Stimulated activated CD4-positive, alpha-beta T cell treated with anti-CD3 and anti-CD28 coated beads, Interleukin-1b, Interleukin-23, amount 100 ng/mL, for 1 hour (primary cell): ENCODE measurements at places on chromosomes 5 and 9.

GRCh38 chr9:94140791-94141790 is 56.8 kb downstream of the PTPDC1 start:
- no peak for DNase-seq

GRCh38 chr5:155485386-155485785 is 471.8 kb downstream of the KIF4B start:
- no peak for DNase-seq

- no peak for DNase-seq
Measured at GRCh38 chr9:127739614-127740330, 4.7 kb upstream of the TOR2A start.

DNA sequence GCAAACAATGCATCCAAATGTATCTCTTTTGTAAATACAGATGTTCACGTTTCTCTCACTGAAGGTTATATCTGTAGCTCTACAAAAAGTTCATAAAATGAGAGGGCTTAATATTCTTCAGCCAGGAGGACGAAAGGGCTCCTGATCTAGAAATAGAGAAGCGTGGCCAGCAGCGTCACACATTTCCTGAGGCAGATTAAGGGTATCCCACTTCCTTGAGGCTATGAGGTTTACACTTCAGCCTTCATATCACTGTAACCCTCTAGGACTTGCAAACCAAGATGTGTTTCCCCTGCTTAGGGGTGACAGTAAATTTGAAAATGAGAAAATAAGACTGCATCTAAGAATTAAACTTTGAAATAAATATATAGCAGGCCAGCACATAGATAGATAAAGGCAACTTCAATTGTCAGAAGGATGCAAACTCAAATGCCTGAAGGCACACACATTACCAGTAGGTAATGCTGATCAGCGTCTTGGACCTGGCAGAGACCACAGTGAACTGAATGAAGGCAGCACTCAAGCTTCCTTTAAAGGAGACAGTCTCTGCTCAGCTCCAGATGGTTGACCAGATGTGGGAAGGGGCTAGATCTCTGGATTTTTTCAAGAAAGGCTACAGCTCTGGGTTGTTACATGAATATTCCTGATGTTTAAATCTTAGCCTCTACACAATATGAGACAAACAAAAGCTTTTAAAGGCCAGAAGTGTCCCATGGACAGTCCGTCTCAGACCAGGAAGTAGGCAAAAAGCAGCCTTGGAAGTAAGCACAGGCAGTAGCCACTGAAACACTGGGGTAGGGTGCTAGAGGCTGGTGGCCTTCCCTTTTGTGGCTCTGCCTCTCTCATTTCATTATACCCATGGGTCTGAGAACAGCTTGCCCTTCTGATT is 197.7 kb downstream of the MCTP1 start:
- DNase-seq = no peak

DNA sequence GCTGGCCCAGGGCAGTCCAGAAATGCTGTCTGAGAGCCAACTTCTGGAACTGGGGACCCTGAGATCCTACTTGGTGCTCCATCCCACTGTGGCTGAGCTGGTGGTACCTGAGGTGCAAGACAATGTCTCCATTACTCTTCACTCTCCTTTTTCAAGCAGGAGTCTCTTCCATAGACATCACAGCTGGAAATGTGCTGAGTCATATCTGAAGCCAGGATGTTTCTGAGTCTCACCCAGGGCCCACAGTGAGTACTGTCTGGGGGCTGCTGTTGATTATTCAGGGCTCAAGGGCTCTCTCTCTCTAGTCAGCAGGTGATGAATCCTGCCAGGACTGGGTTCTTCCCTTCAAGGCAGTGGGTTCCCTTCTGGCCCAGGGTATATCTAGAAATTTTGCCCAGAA is 145.2 kb upstream of the TAS2R1 start:
- no peak for DNase-seq

GRCh38 chr9:19901586-19901985 is 112.7 kb upstream of the SLC24A2 start:
- no peak for DNase-seq

GRCh38 chr5:35246411-35246810 is 16.1 kb upstream of the PRLR start:
- DNase-seq = no peak

- no peak for DNase-seq
Measured at GRCh38 chr5:96706433-96707111, 44.4 kb downstream of the CAST start.

DNA sequence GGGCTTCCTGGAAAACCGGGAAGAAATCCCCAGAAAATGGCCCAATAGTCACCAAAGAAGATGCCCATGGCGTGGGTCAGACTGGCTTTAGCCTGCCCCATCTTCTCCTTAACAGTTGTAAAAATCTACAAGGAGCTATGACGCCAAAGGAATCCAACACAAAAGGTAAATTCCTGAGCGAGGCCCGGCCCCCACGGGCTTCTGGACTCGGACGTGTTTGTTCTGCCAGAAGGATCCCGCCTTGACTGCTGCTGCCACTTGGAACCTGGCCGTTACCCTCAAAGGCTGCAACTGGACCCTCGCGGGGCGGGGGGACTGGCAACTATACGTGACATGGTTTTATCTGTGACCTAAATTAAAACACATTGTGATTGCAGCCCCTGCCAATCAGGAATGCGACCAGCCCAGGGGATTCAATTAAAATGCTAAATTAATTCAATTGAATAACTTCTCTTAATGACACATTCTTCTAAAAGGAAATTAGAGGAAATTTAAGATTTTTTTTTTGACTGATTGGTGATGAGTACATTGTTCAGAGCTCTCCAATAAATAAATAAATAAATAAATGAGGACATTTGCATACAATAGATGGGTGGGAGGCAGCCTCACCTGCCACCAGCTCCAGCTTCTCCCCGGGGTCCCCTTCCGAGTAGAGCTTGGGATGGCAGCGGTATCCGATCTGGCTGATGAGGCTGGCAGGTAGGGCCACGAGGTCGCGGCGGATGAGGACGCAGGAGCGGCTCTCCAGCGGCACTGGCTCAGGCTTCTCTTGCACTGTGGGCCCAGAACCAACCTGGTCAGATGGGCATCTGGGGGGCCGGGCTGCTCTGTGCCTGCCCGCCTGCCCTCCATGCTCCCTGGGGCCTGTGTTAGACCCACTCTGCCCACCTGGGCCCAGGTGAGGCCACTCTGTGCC is 54.7 kb upstream of the UBAC1 start:
- DNase-seq = no peak

DNA sequence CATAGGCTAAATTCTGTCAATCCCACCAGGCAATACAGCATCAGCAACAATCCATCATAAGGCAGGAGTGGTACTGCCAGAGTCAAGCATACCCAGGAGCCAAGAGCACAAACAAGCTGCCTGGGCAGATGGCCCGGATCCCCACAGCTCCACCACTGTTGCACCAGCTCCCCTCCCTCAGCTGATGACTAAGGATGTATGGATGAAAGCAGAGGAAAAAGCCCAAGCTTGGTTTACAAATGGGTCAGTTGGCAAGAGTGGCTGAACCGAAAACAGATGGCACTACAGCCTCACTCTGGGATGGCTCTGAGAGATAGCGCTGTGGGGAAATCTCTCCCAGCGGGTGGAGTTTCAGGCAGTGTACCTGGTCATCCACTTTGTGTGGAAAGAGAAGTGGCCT is 29.4 kb downstream of the DROSHA start:
- DNase-seq = no peak

DNA sequence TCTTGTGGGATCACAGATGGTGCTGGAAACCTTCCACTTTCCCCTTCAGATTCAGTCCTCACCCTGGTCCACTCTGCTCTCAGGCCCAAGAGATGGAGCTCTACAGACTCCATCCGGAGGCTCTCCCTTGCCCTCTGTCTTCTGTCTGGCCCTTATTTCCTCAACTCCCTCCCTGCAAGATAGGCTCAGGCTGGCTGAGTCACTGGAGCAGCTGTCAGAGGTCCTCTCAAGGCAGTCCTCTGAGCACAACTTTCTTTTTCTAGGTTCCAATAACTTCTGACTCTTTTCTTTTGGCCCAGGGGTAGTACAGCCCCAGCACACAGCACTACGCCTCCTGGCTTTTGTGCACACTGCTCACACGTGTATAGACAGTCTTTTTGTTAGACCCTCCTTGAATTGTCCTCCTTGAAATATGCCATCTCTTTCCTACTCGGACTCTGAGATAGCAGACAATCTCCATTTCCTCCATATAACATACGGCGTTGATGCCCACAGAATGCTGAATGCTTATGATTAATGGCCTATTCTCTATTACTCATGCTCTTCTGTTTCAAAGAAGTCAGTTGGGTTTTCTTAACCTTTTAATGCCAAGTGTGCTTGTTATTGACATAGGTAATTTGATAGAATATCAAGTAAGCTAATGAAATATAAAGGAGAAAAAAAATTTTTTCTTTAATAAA is 193.1 kb downstream of the SLC12A2 start:
- no peak for DNase-seq

DNA sequence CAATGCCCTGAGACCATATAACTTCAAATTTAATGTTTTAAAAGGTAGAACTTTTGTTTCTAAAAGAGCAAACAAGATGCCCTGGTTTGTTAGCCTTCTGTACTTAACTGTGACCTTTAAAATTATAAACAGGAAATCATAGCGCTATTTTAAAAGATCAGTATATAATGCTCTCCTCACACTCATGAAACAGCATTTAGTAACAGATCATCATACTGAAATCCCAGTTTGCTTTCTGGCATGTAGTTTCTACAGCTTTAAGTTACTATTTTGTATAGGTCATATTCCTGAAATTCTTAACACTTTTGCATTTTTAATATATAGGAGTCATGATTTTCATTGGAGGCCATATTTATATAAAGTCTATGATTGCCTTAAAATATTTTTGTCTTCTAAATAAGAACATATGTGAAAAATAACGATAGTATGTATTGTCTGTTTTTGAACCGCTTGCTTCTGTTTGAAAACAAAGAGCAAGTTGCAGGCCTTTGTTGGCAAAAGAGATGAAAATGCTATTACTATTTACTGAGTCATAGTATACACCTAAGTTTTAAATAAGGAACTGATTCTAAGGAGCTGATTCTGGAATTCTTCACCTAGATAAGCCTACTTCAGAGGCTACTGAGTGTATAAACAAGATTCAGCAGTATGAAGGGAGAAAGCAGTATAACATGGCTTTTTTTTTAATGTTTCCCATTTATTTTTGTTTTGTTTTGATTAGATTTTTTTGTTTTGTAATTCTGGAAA is 20.5 kb downstream of the SRFBP1 start:
- DNase-seq = no peak

DNA sequence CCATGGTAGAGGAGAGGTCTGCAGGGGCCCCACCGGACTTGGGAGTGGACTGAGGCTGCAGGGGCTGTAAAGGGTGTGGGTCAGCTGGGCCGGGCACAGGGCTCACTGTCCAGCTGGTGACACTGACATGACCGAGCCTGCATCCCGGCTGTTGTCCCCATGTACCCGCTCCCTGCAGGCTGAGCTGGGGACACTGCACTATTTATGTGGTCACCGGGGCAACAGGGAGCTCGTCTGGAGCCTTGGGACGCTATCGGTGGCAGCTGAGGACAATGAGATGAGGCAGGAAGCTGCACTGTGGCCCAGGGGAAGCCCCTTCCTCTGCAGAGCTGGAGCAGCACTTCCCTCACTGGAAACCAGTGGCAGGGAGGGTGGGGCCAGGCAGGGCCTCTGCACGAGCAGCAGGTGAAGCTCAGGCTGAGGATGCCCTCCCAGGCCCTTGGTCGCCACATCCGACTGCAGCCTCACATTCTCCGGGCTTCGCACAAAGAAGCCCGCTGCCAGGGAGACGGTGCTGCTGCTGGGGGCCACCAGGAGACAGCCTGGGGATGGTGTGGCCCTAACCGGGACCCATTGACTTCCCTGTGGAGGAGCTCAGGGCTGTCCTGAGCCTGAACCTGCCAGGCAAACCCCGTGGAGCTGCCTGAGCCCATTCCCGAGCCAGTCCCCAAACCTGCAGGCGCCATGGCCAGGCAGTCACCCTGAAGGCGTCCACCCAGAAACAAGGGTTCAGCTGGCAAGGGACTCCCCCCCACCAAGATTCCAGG is 26.4 kb downstream of the ZDHHC11B start:
- no peak for DNase-seq

GRCh38 chr5:62731022-62731421 is 152.4 kb downstream of the LRRC70 start:
- no peak for DNase-seq

DNA sequence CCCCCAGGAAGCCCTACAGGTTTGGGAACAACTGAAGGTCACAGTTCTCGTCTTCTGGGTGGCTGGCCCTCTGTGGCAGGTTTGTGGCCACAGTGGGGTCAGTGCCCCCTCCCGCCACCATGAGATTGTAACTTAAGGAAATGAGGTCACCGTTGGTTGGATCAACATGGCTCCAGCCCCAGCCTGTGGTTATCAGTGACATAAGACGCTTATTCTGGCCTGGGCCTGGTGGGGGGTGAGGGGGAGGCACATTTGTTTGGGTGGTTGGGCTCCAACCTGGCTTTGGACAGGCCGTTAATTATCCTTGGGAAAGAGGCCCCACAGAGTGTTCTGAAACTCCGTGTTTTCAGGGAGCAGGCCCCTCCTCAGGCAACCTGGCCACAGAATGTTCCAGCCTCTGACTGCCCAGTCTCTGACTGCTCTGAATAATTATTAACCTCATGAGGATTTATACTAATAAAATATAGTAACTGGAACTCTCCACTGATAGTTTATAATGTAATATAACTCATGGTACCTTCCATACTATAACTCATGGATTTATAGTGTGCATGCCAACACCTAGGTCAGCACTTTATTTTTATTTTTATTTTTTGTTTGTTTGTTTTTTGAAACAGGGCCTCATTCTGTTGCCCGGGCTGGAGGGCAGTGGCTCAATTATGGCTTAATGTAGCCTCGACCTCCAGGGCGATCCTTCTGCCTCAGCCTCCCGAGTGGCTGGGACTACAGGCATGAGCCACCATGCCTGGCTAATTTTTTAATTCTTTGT is 58.0 kb upstream of the RPL26L1 start:
- no peak for DNase-seq

GRCh38 chr9:35179347-35180280 is 17.8 kb downstream of the UNC13B start:
- DNase-seq = no peak

GRCh38 chr5:60978968-60979367 is 34.0 kb downstream of the NDUFAF2 start:
- no peak for DNase-seq

DNA sequence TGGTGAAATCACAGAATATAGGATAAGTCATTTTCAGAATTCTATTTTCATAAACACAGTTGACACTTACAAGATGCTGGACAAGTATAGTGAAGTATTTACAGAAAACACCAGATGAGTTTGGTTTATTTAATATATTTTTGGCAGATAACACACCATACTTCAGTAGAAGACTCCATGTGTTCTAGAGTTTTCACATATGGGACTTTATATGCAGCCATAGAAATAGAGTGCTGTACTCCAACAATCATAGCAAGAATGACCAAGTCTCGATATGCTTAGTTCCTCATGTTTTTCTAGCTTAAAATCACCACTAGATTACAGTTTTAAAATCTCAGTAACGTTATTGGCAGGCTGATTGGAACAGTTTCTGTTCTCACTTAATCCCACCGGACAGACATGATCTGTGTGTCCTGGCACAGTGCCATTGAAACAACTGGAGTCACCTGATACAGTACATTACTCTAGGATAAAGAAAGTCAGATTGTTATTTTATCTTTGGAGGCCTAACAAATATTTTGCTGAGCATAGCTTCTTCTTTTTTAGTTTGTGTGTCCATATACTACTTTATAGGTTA is 45.8 kb upstream of the ERBIN start:
- no peak for DNase-seq
